ENCODE measurements at places on chromosomes 3 and 15.

DNA sequence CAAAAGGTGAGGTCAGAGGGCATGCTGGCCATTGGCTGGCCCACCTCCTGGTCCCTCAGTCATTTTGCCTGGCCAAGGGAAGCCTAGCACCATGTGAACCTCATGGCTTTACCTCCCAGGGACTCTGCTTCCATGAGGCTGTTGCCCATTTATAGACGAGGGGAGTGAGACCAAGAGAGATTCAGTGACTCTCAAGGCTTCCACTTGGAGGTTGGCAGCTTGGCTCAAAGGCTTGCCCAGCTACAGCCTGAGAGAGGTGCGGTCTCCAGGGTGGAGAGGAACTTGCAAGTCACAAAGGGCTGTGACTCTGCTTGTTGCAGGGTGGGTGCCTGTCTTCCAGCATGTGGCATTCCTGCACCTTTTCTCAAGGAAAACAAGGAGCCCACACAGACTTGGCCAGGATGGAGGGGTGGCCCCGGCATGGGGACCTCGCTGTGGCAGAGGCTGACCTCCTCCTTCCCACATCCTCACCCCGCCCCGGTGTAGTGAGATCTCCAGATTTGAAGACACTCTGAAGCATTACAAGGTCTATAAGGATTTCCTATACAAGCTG, 24.5 kb downstream of the CFAP100 start:
- DNase-seq = peak; percentile 36
- H3K36me3 ChIP-seq = no peaks in the 10 kb centered on the region
- H3K27me3 ChIP-seq = no peaks in the 10 kb centered on the region
- H3K4me3 ChIP-seq = no peak overlapping the region
- no peak overlapping the region for H3K27ac ChIP-seq

DNA sequence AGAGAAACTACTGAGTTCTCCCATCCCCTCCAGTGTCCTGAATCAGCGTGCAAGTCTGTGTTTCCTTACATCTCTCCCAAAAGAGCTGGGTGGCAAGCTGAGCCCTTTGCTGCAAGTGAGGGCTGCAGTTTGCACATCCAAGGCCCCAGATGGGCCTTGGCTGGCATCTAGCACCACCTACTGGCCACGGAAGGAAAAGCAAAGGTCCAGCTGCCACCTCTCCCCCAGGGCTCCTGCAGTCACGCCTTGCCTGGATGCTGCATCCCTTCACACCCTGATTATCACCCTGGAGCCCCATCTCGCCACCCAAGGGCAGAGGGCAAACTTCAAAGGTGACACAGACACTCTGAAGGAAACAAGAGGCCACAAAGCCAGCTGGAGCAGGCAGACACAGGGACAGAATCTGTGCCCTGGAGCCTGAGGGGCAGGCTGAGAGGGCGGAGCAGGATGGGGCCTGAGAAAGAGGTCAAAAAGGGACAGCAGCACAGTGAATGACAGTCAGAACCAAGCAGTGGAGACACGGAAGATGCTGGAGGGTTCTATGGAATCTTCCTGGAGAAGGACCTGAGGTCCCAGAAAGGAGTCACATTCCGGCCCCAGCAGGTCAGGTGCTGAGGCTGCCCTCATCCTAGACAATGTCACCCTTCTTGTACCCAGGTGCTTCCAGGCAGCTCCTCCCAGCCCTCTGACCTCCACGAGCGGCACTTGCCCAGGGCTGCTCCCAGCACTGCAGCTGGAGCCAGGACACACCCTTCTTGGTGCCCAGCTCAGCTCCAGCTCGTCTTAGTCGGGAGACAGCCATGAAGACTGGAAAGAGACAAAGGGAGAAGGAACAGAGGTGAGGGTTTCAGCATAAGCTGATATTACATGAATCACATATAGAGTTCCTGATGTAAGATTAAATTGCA, 18.3 kb upstream of the NTRK3 start:
- H3K36me3 ChIP-seq = no peaks in the 10 kb centered on the region
- H3K27me3 ChIP-seq = no peaks in the 10 kb centered on the region
- no peak overlapping the region for H3K27ac ChIP-seq
- H3K4me3 ChIP-seq = no peak overlapping the region
- no peaks in the 10 kb centered on the region for H3K4me1 ChIP-seq

DNA sequence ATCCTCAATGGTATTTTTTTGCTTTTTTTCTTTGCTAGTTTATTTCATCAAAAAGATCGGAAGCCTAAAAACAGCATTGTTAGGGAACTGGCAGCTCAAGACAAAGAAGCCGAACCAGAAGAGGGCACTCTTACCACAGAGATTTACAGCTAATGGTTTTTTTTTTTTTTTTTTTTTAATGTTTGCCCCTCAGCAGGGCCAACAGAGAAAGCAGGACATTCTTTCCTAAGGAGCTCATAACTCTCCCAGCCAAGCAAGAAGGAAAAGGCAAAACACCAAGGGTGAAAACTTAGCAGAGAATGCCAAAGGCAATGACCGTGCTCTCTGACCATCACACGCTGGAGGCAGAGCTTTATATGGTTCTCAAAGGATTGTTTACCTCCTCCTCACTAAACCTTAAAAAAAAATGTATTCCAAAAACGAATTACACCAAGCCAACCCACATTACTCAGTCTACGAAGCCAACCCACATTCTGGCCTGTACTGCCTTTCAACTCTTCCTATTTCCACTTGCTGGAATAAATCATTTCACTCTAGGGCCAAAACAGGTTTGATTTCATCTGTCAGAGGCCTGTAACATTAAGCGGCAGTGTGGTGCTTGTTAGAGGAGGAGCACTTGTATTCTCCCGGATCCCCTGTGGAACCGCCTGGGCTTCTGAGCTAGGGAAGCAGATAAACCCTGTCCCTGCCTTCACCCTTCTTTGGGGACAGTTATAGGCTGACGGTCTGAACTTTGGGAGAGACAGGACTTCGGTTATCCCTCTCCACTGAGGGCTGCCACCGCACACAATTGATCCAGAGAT, 35.6 kb upstream of the GYG1 start:
- no peak overlapping the region for H3K4me3 ChIP-seq
- no peak for DNase-seq
- H3K27me3 ChIP-seq = no peaks in the 10 kb centered on the region
- no peaks in the 10 kb centered on the region for H3K4me1 ChIP-seq
- peak overlapping the region; percentile 84 for H3K27ac ChIP-seq

DNA sequence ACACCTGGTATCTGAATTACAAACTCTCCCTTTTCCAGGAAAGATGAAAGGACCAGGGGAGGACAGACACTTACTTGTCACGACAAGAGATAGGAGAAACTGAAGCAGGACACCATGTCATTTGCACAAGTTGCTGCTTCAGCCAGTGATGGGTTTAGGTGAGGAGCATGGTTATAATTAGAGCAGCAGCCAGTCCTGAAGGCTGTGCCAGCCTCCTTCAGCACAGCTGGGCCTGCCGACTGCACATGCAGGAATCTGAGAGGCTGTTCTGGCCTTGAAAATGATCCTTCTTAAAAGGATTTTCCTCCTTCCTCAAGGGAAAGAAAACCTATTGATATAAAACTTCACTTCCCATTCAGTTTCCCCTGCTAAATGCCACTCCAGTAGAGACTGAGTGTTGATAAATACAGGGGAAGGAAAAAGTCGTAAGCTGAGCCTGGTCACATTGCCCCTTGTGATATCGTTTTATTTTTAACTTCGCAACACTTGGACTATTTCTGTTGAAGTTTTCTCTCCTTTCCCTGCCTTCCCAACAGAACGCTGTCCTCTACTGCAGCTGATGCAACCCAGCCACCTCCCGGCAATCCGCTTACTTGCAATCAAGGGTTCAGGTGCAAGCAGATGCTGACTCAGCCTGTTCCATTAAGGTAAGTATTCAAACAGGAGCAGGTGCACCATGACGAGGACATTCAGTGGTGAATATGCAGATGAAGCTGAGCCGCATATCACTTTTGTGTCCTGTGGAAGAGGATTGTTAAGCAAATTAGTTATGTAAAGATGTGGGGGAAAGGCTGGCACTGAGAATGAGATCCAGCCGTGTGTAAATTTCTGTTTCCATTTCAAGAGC, at the start of gene FBXO40:
Gene FBXO40, plus strand, starts transcription at position 524 of the 847 bp plus-strand sequence. CDS start 27,197 bp downstream, outside the sequence.
- DNase-seq = peak; percentile 22
- H3K27ac ChIP-seq = no peak within 1 kb of the TSS
- no peaks in the 10 kb centered on the region for H3K4me1 ChIP-seq

- H3K36me3 ChIP-seq = no peaks in the 10 kb centered on the region
- no peak for DNase-seq
Measured at GRCh38 chr3:177783767-177784166, 586.5 kb upstream of the TBL1XR1 start.

DNA sequence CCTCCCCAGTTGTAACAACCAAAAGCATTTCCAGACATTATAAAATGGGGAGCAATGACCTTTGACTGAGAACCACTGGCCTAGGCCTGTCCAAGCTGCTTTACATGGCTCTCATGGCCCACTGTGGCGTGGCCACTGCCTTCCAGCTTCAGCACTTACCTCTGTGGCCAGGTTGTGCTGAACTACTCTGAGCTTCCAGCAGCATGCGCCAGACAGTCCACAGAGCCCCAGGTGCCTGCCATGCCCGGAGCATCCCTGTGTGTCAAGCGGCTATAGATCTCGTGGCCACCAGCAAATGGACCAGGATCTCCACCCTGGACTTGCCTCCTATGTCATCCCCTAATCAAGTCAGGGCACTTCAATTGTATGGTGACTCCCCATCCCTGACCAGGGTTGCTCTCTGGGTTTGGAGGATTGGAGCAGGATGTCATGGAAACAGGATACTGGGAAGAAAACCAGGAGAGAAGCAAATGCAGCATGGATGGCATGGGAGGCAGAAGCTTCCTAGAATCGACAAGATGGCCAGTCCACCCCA, 199.7 kb downstream of the UACA start:
- H3K4me3 ChIP-seq = no peak overlapping the region
- peaks cover 8% of the 10 kb centered on the region for H3K4me1 ChIP-seq
- DNase-seq = no peak
- no peaks in the 10 kb centered on the region for H3K36me3 ChIP-seq
- no peaks in the 10 kb centered on the region for H3K27me3 ChIP-seq

DNA sequence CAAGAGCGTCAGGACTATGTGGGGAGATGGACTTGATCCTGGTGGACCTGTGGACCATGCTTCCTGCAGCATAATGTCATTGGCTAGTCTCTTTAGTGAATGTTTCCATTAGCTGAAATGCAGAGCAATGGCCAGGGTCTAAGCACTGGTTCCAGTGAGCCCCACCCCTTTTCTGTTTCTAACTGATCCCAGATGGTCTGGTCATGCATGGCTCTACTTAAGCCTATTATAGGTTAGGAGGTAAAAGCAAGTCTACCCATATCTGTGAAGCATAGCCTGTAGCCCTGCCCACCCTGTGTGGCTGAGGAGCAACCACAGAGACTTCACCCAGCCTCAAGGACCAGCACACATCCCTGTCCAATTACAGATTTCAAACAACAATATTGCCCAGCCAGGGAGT, 419.2 kb downstream of the ZNF385D start:
- H3K27me3 ChIP-seq = no peaks in the 10 kb centered on the region
- H3K27ac ChIP-seq = no peak overlapping the region
- no peaks in the 10 kb centered on the region for H3K36me3 ChIP-seq

- H3K4me1 ChIP-seq = no peaks in the 10 kb centered on the region
- H3K36me3 ChIP-seq = no peaks in the 10 kb centered on the region
- no peak for DNase-seq
- H3K4me3 ChIP-seq = no peak overlapping the region
- H3K27ac ChIP-seq = peak overlapping the region; percentile 19
Measured at GRCh38 chr3:123390865-123391600, 57.9 kb downstream of the ADCY5 start.

- H3K27ac ChIP-seq = peak overlapping the region; percentile 54
- H3K27me3 ChIP-seq = no peaks in the 10 kb centered on the region
- H3K4me3 ChIP-seq = no peak overlapping the region
Measured at GRCh38 chr3:159824333-159824732, 164.3 kb upstream of the IL12A start.

All from Peyer's patch (tissue), 4 donors.